ENCODE measurements at places on chromosomes 16 and 17. TPM values are rescaled to one million over a fixed set of nuclear protein-coding genes. Genes with fewer than 3 reads are reported as not detected.

DNA sequence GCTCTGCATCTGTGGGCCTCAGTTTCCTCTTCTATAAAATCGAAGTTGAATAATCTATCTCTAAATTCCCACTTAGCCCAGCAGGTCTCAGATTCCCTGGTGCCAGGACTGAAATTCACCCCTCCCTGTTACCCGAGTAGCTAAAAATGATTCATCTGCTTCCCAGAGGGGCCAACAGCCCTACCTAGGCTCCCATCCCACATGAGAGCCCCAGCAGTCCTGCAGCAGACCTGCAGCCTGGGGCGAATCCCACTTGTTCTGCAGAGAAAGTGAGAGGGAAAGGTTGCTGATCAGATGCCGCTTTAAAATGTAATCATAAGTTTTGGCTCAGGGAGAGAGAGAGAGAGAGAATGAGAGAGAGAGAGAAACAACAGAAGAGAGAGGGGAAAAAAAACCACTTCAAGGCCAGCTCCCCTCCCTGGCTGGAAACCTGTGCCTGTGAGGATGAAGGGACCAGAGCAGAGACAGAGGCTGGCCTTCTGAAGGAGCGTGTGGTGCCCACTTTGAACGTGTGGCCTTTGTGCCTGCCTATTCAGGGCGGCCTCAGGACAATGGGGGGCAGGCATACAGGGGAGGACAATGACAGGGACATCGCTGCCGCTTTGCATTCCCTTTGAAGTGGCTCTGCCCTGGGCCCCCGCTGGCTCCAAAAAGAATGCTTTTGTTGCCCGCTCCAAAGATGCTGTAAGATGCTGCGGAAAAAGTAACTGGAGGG lies 85.2 kb upstream of the NKD1 start:
- DNase-seq, result no peak

DNA sequence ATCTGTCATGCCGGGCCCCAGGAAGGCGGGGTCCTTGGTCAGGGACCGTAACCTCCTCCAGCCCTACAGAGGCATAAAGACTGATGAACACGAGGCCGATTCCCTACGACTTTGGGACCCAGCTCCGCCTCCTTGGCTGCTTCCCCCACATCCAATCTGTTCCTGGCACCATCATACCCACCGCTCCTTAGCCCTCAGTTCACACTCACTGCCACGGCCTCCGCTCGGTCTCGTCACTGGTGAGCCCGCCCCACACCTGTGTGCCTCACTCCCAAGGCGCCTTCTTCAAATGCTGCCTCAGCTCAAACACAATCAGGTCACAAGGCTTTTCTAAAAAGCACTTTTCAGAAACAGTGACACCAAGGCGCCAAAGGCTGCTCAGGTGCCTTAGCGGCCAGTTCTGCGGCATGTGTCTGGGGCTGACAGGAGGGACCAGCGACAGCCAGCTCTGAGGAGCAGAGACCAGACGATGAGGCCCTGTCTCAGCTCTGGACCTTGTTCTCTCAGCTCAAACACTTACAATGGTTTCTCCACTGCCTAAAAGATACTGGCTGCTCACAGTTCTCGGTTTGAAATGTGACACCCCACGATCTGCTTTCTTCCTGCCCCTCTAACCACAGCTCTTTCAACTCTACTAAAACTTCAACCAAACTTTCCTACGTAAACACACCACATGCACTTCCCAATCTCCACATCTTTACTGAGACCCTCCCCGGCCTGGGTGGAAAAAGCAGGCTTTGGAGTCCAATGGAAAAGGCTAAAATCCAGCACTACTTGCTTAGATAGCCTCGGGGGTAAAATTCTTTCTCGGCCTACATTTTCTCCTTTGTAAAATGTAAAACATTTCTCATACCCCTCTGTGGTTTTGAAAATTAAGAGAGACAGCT lies 33.2 kb downstream of the CYB5D2 start:
- DNase-seq, result no peak

- DNase-seq, result no peak
Measured at GRCh38 chr16:50731130-50731988, 10.5 kb upstream of the CYLD start.

PARD6A gene
- not detected for total RNA-seq

KCNH6 gene
- total RNA-seq, result not detected

DNA sequence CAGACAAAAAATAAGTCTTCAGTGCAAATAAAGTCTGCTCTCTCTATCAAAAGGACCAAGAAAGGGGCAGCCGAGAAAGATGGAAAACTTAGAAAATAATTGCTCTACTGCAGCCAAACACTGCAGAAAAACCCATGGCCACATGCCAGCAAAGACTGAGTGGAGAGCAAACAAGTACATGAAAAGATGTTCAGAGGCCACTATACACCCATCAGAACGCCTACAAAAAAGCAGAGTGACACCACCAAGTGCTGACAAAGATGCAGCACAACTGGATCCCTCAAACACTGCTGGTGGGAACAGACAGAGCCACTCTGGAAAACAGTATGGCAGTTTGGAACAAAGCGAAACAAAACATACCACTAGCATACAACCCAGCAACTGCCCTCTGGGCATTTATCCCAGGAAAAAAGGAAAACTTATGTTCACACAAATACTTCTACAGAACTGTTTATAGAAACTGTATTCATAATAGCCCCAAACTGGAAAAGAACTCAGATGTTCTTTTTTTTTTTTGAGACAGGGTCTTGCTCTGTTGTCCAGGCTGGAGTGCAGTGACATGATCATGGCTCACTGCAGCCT lies 36.7 kb downstream of the KIAA0753 start:
- DNase-seq, result peak; percentile 23

TMIGD1 gene
- total RNA-seq, result not detected

NLGN2 gene
- total RNA-seq, result 20.3 TPM

DNA sequence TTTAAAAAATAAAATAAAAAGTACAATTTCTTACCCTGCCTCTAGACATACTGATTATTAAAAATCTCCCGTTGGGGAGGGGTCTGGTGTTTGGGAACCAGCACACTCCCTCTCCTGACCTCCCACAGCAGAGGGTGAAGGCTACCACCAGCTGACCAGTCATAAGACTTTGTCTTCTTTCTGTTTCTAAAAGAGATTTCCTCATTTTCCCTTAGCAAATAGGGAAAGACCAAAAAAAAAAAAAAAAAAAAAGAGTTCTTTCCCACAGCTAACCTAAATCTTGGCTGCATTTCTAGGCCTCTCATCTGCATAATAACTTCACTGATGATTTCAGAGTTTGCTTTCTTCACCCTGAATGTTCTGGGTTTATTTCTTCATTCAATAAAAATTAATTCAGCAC lies 30.3 kb downstream of the CDK5RAP3 start:
- no peak for DNase-seq

DNA sequence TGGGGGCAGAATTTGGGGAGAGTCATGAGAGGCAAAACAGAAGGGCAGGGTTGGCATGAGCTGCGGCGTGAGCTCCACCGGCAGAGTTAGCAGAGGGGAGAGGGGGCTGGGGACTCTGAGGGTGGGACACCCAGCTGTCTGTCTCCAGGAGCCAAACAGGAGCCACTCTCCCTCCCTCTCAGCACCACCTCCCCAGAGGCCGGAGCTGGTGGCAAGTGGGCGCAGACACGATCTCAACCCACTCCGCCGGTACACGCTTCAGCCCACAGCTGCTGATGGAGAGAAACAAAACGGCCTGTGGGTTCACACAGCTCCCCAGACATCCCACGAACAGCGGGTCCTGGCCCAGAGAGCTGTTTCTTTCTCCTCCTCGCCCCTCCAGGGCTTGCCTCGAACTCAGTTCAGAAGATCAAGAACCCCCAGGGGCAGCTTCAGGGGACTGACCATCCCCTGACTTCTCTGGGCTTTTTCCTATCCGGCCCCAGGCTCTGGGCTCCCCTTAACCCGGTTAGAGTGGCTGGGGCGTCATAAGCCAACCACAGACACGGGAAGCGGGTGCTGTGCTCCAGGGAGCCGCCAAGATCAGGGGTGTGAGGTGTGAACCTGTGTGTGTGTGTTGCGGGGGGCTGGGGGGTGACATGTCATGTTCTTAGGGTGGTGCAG lies 7.6 kb downstream of the RHBDF2 start:
- no peak for DNase-seq

WNT9B gene
- total RNA-seq, result not detected

- peak; percentile 51 for DNase-seq
Measured at GRCh38 chr17:27762527-27763305, 37.6 kb downstream of the NOS2 start.

GRCh38 chr16:3922241-3922640 lies 41.7 kb upstream of the CREBBP start:
- no peak for DNase-seq

TVP23A gene
- total RNA-seq, result not detected

RAC3 gene
- total RNA-seq, result 6.2 TPM

DNA sequence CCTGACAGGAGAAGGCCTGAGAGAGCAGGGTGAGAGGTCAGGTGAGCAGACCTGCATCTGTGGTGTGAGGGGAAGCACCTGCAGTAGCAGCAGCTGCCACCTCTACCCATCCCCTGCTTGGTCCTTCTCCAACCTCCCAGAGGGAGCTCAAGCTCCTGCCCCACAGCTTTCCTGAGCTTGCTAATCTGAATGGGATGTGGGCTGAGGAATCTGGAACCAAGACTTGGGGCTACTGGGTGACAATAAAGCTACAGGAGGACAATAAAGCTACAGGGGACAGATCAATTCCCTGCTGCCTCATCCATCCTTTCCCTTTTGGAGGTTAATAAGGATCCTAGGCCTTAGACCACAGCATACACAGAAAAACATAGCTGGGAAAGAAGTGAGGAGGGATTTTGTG lies 4.9 kb upstream of the TBX4 start:
- no peak for DNase-seq

ZPBP2 gene
- not detected for total RNA-seq

SBK1 gene
- total RNA-seq, result not detected

- peak; percentile 76 for DNase-seq
Measured at GRCh38 chr16:3266873-3267537, 10.6 kb upstream of the MEFV start.

DNA sequence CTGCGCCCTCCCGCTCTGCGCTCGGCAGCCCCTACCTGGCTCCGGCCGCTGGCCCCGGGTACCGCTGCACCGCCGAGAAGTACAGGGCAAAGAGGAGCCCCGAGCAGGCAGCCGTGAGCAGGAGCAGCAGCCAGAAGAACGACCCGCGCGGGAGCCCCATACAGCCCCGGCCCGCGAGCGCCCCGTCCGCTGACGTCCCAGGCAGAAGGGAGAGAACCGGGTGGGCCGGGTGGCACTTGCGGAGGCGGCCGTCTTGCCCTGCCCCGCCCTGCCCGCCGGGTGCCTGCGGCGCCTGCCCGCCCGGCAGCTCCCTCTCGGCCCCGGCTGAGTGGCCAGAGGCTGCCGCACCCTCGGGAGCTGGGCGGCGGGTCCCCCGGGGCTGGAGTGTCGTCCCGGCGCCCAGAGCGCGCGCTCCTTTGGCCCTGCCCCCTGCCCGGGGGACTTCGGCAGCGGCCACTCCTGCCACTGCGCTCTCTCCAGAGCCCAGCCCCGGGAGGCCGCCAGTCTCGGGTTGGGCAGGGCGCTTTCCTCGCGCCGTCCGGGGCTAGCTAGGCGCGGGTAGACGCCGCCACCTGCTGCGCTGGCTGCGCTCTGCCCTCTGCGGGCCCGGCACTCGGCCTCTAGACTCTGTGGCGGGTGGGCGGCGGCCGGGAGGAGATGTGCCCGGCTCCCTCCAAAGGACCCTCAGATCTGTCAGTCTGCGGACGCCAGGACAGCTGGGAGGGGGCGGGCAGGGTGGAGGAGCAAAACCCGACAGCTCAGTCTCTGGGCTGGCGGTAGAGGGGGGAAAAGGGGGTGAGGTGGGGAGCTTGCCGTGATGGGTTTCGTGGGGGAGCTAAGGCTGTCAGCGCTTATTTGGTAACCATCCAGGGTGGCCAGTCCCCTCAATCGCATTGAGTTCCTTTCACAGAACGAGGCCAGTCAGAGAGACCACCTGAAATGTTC lies at the start of gene ST6GALNAC2:
Gene ST6GALNAC2, minus strand, starts transcription at position 212 of the 945 bp plus-strand sequence. Its CDS starts 52 bp downstream, at position 160.
- DNase-seq, result no peak

DNA sequence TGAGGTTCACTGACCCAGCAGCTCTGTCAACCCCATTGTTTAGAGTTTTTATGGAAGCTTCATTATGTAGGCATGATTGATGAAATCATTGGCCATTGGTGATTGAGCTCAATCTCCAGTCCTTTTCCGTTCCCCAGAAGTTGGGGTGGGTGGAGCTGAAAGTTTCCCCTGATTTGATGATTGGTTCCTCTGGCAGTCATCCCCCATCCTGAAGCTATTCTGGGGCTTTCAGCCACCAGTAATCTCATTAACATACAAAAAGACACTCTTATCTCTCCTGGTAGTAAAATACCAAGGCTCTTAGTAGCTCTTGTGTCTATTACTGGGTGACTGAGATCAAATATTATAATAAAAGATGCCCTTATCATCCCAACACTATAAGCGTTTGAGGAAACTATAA lies 67.1 kb downstream of the TANC2 start:
- no peak for DNase-seq

DNA sequence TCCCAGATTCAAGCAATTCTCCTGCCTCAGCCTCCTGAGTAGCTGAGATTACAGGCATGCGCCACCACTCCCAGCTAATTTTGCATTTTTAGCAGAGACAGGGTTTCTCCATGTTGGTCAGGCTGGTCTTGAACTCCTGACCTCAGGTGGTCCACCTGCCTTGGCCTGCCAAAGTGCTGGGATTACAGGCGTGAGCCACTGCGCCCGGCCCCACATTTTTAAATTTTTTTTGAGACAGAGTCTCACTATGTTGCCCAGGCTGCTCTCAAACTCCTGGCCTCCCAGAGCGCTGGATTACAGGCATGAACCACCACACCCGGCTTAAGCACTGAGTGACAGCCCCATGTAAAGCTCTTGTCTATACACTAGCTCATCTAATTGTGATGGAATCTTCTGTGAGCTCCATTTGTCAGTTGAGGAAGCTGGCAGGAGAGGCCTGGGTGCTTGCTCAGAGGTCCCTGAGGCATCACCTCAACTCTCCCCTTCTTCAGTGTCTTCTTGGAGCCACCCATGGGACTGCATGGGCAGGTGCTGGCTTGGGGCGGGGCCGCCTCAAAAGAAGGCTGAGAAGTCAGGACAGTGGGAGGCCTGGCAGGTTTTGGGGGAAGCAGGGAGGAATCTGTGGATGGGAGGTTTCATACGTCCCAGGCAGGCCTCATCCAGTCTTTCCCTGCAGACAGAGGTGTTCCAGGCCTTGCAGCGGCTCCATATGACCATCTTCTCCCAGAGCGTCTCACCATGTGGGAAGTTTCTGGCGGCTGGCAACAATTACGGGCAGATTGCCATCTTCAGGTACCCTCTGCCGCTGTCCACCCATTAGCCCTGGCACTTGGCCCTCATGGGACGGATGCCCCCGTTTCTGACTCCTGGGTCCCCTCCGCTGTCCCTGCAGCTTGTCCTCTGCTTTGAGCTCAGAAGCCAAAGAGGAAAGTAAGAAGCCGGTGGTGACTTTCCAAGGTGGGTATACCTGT lies 1.5 kb downstream of the THOC6 start:
- no peak for DNase-seq

GRCh38 chr17:37607637-37608331 lies 1.4 kb downstream of the SYNRG start:
- DNase-seq, result no peak
